NCI-H1048 (cell line): ENCODE measurements at places on chromosomes 7 and 10.

- DNase-seq = no peak
Observed at GRCh38 chr10:44032216-44032615, 352.7 kb downstream of the CXCL12 start.

- DNase-seq = no peak
Observed at GRCh38 chr7:94394437-94395140, at the start of gene COL1A2. Gene COL1A2 (plus strand): TSS chr7:94394895. CDS start chr7:94395032, 137 bp downstream.

GRCh38 chr10:117318909-117319308 lies 56.3 kb downstream of the PDZD8 start:
- no peak for DNase-seq

GRCh38 chr7:158543840-158544239 lies 43.8 kb downstream of the PTPRN2 start:
- DNase-seq = no peak

GRCh38 chr10:32413513-32413912 lies 32.4 kb upstream of the CCDC7 start:
- no peak for DNase-seq

DNA sequence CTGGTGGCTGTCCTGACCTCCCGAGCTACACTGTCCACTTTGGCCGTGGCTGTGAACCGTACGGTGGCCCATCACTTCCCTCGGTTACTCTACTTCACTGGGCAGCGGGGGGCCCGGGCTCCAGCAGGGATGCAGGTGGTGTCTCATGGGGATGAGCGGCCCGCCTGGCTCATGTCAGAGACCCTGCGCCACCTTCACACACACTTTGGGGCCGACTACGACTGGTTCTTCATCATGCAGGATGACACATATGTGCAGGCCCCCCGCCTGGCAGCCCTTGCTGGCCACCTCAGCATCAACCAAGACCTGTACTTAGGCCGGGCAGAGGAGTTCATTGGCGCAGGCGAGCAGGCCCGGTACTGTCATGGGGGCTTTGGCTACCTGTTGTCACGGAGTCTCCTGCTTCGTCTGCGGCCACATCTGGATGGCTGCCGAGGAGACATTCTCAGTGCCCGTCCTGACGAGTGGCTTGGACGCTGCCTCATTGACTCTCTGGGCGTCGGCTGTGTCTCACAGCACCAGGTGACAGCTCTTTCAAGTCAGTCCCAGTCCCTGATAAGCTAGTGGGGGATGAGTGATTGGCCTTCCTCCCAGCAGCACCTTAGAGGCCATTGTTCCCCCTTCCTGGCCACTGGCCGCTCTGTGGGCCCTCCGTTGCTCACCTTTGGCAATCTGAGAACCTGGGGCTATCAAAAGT lies 3.0 kb downstream of the CHPF2 start:
- no peak for DNase-seq

DNA sequence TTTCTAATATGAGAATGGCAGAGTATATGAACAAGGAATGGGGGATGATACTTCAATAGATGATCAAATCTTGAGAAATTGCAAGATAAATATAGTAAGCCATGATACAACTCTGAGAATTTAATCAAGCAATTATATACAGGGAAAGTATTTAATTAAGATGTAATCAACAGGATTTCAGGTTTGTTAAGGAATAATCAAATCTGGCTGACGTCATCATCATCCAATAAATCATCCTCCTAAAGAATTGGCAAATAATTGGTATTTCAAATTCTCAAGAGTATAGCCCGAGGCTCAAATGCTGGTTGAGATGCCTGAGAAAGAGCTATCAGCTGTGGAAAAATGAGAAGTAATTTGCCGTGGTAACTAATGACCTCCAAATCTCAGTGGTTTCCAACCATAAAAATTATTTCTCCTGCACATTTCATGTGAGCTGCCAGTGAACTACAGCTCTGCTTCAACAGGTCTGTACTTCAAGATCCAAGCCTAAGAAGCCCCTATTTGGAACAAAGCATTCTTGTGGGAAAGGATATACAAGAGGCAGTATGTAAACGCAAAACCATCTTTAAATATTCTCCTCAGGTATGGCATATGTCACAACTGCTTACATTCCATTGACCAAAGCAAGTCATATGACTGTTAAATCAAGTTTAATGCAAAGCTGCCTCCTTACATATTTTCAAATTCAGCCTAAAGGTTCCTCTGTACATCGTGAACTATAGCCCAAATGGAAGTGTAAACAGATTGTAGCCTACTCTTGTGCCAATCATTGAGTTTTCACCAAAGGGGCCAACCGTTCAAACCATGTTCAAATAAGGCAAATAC lies 503.0 kb downstream of the KIF20B start:
- no peak for DNase-seq

GRCh38 chr7:36349626-36350025 lies 40.0 kb upstream of the ANLN start:
- no peak for DNase-seq

- no peak for DNase-seq
Observed at GRCh38 chr7:33870120-33870519, 35.2 kb upstream of the BMPER start.

GRCh38 chr7:55127622-55128081 lies 108.8 kb downstream of the EGFR start:
- DNase-seq = no peak

DNA sequence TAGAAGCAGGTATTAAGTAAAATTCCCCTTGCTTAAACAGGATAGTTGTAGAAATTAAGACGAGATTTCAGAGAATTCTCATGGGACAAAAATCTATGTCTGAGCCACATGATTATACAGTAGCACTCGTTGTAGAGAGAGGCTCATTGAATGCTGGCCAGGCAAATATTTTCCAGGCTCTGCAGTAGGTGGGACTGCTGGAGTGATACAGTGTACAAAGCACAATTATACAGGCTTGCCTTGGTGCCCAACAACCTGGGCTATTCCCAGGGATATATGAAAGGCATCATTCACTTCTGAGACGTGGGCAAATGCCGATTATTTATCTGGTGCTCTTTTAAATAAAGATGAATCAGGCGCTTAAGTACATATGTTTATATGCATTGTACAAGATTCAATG lies 380.6 kb downstream of the PHTF2 start:
- DNase-seq = no peak

DNA sequence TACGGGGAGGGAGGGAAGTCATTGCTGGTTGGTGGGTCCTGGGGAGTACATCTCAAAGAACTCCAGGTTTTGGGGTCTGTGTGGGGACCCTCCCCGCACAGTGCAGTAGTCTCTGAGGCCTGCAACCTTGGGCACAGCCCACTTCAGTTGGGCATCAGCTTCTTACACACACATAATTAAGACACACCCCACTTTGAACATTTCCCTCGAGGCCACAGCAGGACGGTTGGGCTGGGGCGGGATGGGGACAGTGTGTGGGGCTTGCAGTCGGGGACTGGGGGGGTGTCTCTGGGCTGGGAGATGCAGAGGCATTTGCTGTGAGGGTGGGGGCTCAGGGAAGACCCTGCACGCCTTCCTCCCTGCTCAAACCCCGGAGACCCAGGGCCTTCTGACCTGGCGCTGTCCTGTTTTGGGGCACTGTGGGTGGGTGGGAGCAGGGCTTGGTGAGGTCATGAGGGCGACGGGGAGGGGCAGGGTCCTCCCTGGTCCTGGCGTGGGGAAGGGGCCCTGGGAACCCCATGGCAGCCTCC lies 1.3 kb downstream of the LFNG start:
- no peak for DNase-seq

- DNase-seq = no peak
Observed at GRCh38 chr7:156534925-156535324, 105.6 kb upstream of the RNF32 start.

GRCh38 chr10:43206391-43207235 lies 60.3 kb downstream of the RASGEF1A start:
- DNase-seq = no peak

- no peak for DNase-seq
Observed at GRCh38 chr10:121611393-121612159, 13.3 kb upstream of the FGFR2 start.
